ENCODE measurements at places on chromosomes 7 and 10. TPM values are rescaled to one million over a fixed set of nuclear protein-coding genes. Genes with fewer than 3 reads are reported as not detected.

- no peak for DNase-seq
Observed at GRCh38 chr10:3955955-3956617, 171.1 kb upstream of the KLF6 start.

Gene RHBDD2
- 29.5 TPM for total RNA-seq

Gene FGF8
- total RNA-seq = 3.9 TPM

DNA sequence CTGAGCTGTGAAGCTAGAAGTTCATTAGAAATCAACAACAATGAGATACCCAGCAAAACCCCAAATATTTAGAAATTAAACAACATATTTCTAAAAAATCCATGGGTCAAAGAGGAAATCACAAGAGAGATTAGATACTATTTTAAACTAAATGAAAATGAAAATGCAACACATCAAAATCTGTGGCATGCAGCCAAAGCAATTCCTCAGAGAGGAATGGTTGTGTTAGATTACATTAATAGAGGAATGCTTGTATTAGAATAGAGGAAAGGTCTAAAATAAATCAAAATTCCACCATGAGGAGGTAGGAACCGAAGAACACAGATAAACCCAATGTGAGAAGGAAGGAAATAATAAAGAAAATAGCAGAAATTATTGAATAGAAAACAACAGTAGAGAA is 642.1 kb upstream of the GALNT17 start:
- DNase-seq = no peak

DNA sequence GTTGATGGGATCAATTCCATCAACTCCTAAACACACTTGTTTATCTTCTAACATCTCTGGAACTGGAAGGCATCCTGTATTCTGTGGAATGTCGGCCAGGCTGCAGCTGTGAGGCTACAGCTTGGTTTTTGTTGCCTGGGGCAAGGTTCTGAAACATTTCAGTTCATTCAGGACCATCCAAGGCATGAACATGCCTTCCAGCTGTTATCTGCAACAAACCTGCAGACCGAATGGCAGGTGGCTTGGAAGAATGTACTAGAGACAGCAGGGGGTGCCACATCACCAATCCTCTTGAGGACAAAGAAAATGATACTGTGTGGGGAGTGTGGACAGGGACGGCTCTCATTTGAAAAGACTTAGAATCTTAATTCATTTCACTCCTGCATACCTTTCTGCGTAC is 12.4 kb downstream of the PAPOLB start:
- DNase-seq = no peak

Gene FAM237B
- not detected for total RNA-seq

All from H1 (cell line).